ENCODE measurements at places on chromosomes 2 and 18. TPM values are rescaled to one million over a fixed set of nuclear protein-coding genes. Genes with fewer than 3 reads are reported as not detected.

GRCh38 chr2:71670430-71670795 lies 217.1 kb downstream of the DYSF start:
- DNase-seq = no peak

The DOK6 gene
- total RNA-seq = not detected

The GAD1 gene
- total RNA-seq = 2.5 TPM

GRCh38 chr2:235659767-235660322 lies 166.0 kb downstream of the AGAP1 start:
- no peak for DNase-seq

The PAIP2B gene
- 1.1 TPM for total RNA-seq

- no peak for DNase-seq
Measured at GRCh38 chr2:211494536-211494935, 938.1 kb downstream of the CPS1 start.

GRCh38 chr2:23423873-23424680 lies 39.1 kb downstream of the KLHL29 start:
- no peak for DNase-seq

- peak; percentile 15 for DNase-seq
Measured at GRCh38 chr18:79200546-79201268, 131.5 kb downstream of the ATP9B start.

DNA sequence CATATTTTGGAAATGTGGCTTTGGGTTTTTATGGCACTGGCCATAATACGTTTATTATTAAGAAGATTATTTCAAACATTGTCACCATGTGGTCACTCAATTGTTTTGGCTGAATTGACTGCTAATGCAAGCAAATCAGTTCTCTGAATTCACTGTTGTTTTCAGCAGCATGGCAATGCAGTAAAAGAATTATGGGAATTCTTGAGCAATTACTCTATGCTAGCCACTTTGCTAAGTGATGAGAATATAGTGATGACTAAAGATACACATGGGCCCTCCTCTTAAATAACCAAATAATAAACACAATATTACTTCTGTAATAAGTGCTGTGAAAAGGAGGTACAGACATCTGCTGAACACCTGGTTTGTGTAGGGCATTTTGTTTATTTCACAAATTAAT lies 58.0 kb upstream of the FANCL start:
- DNase-seq = no peak

The HK2 gene
- total RNA-seq = 110 TPM
